ENCODE measurements at places on chromosomes 5 and 9. TPM values are rescaled to one million over a fixed set of nuclear protein-coding genes. Genes with fewer than 3 reads are reported as not detected.

The DNAH5 gene
- not detected for polyA plus RNA-seq

The CDH12 gene
- polyA plus RNA-seq: not detected

The IGFBPL1 gene
- polyA plus RNA-seq: not detected

The FAM153A gene
- polyA plus RNA-seq: not detected

The IL7R gene
- polyA plus RNA-seq: 1.1 TPM

GRCh38 chr5:156475182-156476157, 148.5 kb downstream of the SGCD start:
- DNase-seq: no peak

- DNase-seq: no peak
Measured at GRCh38 chr5:174235221-174236011, 189.9 kb downstream of the NSG2 start.

GRCh38 chr5:44641820-44642219, 166.9 kb upstream of the MRPS30 start:
- no peak for DNase-seq

- no peak for DNase-seq
Measured at GRCh38 chr9:76592091-76592973, 133.3 kb downstream of the GCNT1 start.

GRCh38 chr9:132006677-132007370, 72.8 kb downstream of the MED27 start:
- no peak for DNase-seq

Measured in CD14-positive monocyte (primary cell).